ENCODE measurements at places on chromosomes 12 and 14.

DNA sequence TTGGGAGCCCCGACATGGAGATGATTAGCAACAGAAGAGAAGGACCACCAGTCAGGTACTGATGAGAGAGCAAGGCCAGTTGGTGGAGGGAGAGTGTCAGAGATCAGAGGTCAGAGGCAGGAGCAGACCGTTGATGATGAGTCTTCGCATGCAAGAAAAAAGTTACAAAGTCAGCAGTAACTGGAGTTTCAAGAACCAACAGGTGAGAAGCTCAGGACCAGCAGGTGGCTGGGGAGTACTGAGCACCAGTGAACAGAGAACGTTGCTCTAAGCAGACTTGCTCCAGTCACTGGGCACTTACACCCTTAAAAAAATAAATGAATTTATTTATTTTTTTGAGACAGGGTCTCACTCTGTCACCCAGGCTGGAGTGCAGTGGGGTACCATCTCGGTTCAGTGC, 44.5 kb upstream of the KCNA1 start:
- no peak for DNase-seq

- DNase-seq: no peak
Measured at GRCh38 chr14:79834868-79835267, 376.4 kb downstream of the DIO2 start.

- DNase-seq: peak; percentile 79
Measured at GRCh38 chr14:75568791-75569190, 9.6 kb upstream of the FLVCR2 start.

GRCh38 chr12:103882861-103883596, 42.0 kb upstream of the NT5DC3 start:
- no peak for DNase-seq

DNA sequence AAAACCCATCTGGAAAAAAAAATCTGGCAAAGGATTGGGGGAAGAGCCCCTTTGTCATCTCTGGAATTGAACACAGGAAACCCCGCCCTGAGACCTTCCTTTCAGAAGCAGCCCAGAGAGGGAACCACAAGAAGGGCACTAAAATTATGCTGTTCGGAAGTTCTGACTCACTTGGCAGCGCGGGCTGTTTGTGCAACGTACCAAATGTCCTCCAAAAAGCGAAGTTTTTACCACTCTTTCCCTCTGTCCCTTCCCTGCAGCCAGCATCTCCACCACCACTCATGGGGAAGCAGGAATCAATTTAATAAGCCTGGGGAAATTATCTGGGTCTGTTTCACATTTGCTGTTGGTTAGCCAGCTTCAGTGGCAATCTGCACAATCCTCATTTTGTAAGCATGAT, 3.2 kb upstream of the SYNE3 start:
- DNase-seq: peak; percentile 89

DNA sequence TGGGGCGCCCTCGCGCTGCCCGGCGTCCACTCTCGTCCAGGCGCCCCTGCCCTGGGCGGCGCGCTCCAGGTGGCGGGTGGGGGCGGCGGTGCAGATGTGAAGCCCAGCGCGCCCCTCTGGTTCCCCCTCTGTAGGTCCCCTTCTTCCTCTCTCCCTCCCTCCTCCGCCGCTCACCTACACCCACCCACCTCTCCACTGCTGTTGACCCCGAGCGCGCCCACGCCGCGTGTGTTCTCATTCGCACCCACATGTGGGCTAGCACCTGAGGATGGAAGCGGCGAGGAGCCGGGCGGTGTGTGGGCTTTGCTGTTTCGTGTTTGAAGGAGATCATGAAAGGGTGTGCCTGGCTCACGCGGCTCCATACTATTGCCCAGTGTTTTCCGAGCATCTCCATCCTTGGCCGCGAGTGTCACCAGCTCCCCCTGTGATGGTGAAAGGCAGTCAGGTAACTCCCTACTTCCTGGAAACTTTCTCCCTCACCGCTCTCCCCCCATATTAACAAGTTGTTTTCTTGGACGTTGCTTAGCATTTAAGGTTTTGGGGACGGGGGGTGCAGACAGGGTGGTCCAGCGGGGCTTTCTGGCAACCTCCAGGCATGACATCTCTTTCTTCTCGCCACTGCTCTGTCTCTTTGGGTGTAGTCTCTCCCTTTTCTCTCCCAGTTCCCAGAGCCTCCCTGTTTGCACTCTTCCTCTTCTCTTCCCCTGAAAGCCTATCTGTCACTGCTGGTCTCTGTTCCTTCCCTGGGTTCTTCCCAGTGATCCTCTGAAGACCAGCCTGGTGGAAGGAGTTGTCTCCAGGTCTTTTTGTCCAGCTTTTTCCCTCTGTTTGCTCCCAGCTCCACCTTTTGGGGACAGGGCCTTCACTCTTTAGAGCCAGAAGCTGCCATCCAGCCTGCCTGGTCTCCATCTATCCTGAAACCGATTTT, 1.6 kb downstream of the CACNA1C start:
- no peak for DNase-seq

DNA sequence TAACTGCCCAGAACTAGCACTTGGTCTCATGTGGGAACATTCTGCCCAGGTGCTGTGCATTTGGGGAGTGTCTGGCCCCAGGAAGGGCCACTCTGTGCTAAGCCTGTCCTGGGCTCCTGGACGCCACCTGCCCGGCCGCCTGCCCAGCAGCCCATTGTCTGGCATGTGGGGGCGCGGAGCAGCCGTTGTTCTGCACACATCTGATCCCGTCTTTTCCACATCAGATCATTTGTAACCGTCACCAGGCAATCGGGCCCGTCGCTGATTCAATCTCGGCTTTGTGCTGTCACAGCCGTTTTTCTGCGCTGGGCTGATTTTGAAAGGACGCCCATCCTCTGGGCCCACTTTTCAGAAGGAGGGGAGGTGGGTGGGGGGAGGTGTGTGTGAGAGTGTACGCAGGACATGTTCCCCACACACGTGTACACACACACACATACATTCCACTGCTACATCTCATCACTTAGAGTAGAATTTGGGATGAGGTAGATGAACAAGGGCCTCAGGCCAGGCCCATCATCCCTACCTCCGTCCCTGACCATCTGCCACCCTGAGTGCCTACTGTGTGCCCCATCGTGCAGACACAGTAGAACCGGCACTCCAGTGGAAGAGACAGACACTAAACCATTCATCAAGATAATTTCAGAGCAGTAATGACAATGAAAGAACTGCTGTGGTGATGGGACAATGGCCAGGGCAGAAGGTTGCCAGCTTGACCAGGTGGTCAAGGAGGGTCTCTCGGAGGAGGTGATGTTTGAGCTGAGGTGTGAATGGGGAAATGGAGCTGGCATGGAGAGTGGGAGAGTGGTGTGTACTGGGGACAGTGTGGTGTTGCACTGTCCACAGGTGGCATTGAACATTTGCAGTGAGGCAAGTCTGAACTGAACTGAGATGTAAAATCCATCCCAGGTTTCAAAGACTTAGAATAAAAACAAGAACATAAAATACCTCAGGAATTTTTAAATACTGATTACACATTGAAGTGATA, 19.0 kb downstream of the FAM222A start:
- DNase-seq: peak; percentile 28

GRCh38 chr12:18476861-18477260, 215.5 kb downstream of the PIK3C2G start:
- DNase-seq: no peak

- DNase-seq: no peak
Measured at GRCh38 chr14:89186856-89187376, 230.1 kb downstream of the FOXN3 start.

GRCh38 chr12:71594214-71594948, 69.3 kb downstream of the ZFC3H1 start:
- no peak for DNase-seq

DNA sequence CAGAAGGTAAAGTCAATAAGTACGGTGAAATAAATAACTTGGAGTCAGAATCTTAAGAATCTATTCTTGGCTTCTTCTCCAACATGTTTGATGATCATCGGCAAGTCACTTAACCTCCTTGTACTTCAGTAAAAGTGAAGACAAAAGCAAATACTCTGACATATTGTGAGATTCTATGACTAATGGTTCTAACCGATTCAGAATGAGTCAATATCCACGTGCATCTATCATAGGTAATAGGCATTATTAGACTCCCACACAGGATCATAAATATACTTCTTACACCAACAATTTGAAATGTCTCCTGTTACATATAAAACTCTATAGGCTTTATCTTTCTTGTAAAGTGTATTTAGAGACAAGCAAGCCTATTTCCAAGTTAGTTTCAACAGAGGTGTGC, 144.4 kb upstream of the ATXN7L3B start:
- no peak for DNase-seq

All from activated effector memory CD4-positive, alpha-beta T cell treated with anti-CD3 and anti-CD28 coated beads, Interleukin-2, amount 50 U/mL, for 16 hours (primary cell).